A673 (cell line): ENCODE measurements at places on chromosomes 2 and 18. TPM values are rescaled to one million over a fixed set of nuclear protein-coding genes. Genes with fewer than 3 reads are reported as not detected.

DNA sequence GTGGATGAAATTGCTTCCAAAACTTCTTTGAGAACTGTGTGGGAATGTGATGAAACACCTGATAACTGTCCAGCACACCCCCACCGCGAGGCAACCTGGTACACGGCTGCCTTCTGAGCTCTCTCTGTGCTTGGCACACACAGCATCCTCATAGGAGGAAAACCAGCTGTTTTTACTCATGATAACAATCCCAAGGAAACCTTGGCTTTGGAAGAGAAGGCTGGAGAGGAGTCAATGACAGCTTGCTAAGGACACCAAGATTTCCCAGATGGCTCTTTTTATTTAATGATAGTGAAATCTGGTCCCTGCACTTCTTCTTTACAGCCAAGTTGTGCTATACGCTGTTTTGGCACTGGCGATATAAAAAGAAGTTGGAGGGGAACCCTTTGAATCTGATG lies 232.5 kb upstream of the FN1 start:
- no peak for DNase-seq

- peak; percentile 34 for DNase-seq
These were observed 1.7 kb downstream of the TRIP12 start for GRCh38 chr2:229920011-229920641.

DOCK10 gene
- 5.1 and 6.1 TPM in 2 replicates for total RNA-seq

- no peak for DNase-seq
These were observed 151.2 kb downstream of the STK39 start for GRCh38 chr2:168096158-168096557.

DNA sequence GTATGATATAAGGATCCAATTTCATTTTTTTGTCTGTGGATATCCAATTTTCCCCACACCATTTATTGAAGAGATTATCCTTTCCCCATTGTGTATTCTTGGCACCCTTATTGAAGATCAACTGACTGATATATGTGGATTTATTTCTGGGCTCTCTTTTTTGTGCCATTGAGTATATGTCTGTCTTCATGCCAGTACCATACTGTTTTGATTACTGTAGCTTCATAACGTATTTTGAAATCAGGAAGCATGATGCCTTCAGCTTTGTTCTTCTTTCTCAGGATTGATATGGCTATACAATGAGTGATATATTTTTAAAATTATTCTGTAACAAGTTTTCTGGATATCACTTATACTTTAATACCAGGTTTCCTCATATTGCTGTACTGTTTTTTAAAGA lies 58.1 kb upstream of the DLX2 start:
- no peak for DNase-seq

GRCh38 chr2:123953846-123954245 lies 71.2 kb upstream of the CNTNAP5 start:
- DNase-seq, result peak; percentile 63

DNA sequence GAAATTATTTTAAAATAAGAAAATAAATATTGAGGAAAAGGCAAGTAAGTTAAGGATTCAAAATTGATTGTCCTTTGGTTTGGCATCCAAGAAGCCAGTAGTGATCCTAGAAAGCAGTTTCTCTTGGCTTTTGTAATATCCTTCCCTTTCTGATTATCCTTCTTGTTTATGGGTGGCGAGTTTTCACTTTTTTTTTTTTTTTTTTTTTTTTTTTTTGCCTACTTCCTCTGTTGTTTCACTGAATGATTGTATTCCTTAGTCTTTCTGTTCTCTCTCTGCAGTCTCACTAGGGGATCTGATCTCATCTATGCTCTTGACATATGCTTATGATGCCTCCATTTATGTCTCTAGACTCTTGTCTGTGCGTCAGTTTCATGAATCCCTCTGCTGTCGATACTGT lies 4.2 kb downstream of the NAPG start:
- no peak for DNase-seq

GRCh38 chr18:75016025-75016717 lies 192.8 kb downstream of the PTGR3 start:
- no peak for DNase-seq

- no peak for DNase-seq
These were observed 20.2 kb downstream of the CHST10 start for GRCh38 chr2:100397118-100397860.

GRCh38 chr2:24919506-24920097 lies 435 bp downstream of the ADCY3 start:
- peak; percentile 29 for DNase-seq

GRCh38 chr2:11855064-11855760 lies 108.8 kb downstream of the LPIN1 start:
- no peak for DNase-seq

DNA sequence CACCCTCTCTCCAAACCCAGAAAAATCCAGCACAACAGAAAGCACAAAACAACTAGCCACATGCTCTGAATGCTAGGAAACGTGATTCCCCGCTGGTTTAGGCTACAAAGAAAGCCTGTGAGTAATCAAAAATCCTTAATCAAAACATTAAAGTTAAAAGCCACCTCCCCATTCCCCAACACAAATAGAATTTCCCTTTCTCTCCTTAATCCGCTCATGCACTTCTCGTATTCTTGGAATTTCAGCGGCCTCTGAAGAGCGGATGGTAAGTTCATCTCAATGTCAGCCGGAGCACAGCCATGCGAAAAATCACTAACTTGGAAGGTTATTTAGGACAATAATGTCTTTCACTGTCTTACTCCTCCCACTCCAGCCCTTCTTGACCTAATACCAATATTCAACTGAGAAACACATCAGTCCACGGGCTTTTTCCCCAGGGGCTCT lies 126.7 kb downstream of the OSBPL1A start:
- peak; percentile 50 for DNase-seq
